ENCODE measurements at places on chromosomes 11 and 22.

DNA sequence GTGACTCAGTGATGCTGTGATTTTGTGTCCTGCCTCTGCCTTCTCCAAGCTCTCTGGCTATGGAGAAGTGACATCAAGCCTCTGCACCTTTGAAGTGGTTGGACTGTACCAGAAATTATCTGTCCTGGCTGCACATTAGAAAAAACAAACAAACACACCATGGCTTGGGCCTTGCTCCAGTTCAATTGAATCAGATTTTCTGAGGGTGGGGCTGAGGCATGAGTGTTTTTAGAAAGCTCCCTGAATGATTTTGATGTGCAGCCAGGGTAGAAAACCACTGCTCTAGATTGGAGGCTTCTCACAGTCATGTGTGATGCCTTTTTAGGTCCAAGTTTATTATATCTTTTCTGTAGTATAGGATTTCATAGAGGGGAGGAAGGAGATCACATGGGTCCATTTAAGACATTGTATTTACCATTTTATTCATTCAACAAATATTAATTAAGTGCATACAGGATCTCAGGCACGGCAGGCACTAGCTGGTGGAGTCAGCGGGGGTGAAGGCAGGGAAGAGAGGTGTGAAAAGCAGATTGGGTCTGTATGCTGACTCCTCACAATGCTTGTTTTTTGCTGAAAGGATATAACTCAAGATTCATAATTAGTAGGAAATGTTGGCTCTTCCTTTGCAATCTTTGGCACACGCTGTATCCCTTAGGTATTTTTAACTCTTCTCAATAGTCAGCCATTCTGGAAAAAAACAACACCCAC is 7.1 kb upstream of the VSTM5 start:
- DNase-seq: no peak

GRCh38 chr11:67382276-67383136 is 9.1 kb upstream of the CLCF1 start:
- peak; percentile 92 for DNase-seq

DNA sequence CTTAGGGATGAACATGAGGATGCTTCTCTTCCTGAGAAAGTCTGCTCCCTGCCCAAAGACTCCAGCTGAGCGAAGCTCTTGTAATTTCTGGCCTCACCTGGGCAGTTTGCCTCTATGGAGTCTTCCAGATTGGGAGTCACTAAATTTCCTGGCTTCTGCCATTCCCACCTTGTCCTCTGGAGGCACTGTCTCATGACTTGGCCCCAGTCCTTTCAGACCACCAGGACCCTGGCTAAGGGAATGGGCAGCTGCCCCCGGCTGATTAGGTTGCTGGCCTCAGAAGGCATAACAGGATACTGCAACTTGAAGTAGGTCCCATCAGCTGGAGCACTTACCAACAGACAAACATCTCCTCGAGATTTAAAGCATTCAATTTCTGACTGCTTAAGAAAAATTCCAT is 128.1 kb upstream of the SPON1 start:
- no peak for DNase-seq

GRCh38 chr11:94669023-94669422 is 99.1 kb upstream of the AMOTL1 start:
- no peak for DNase-seq

- no peak for DNase-seq
These were observed 17.8 kb upstream of the RCN1 start for GRCh38 chr11:32072872-32073643.

GRCh38 chr11:10309163-10310093 is 4.6 kb downstream of the ADM start:
- DNase-seq: no peak

GRCh38 chr11:119752946-119753345 is 23.9 kb upstream of the NECTIN1 start:
- DNase-seq: no peak

- DNase-seq: no peak
These were observed 3.1 kb downstream of the FOSL1 start for GRCh38 chr11:65897020-65897471.

DNA sequence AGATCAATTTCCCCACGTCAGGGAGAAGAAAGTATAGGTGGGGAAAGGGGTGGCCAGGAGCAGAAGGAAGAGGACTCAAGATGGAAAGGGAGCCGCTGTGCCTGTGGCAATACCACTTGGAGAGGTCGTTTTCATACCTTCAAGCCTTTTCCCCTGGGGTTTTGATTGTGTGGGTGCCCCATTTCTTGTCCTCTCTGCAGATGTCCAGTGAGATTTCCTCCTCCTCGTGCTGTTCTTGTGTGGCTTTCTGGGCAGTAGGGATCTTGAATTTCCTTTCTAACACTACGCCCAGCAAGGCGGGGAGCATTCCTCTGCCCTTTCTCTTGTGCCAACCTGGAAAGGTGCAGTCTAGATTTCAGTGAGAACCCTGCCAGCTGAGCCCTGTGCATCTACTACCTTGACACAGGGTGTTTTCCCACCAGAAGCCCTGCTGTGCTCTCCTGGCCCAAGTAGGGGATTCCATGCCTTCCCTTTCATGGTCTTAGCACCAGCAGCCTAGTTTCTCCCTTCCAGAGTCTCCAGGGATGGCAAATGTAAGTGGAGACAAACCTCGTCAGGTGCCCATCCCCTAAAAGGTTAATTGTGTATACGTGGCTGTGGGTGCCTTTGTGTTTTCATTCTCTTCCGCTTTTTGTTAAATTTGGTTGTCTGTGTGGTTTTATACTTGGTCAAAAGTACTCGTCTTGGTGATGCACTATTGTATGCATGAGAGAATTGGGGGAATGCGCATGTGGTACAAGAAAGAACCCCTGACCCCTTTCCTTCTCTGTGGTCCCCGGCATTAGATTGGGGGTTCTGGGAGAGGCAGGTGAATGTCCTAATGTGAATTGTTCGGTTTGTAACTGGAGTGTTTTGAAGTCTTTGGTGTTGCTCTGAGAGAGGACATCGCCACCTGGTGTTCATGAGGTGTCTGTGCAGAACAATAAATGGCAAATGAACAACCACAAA is 71.4 kb upstream of the MPEG1 start:
- peak; percentile 72 for DNase-seq

GRCh38 chr11:1927026-1927847 is 7.7 kb downstream of the TNNT3 start:
- DNase-seq: no peak

- DNase-seq: no peak
These were observed 640.2 kb downstream of the LRRC4C start for GRCh38 chr11:40819230-40819629.

- peak; percentile 65 for DNase-seq
These were observed 539 bp downstream of the EIF4ENIF1 start for GRCh38 chr22:31488988-31489617.

DNA sequence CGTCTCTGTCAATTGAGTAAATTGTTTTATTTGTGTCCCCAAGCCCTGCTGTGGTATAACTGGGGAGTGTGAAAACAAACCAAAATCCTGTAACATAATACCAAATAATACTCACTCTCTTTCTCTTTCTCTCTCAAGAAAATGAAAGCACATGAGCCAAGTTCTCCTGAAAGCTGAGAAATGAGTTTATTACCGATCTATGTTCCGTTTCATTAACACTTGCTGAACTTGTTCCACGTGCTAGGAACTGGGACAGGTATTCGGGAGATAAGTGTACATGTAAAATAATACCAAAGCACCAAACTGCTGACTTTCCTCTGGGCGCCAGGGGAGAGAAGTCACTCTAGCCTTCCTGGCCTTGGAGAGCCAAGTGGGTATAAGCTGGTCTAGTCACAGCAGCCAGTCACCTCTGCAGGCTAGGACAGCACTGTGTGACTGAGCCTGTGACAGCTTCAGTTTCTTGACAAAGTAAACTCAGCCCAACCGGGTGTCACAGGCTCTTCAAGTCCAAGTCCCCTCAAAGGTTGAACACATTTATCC is 23.1 kb downstream of the CD6 start:
- DNase-seq: no peak

DNA sequence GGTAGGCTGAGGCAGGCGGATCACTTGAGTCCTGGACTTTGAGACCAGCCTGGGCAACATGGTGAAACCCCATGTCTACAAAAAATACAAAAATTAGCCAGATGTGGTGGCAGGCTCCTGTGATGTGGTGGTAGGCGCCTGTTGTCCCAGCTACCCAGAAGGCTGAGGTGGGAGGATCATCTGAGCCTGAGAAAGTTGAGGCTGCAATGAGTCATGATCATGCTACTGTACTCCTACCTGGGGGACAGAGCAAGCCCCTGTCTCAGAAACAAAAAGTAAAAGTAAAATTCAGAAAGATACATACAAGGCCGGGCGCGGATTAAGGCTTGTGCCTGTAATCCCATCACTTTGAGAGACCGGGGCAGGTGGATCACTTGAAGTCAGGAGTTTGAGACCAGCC is 6.3 kb downstream of the LDHAL6A start:
- DNase-seq: no peak
